ENCODE measurements at places on chromosomes 6 and 20. TPM values are rescaled to one million over a fixed set of nuclear protein-coding genes. Genes with fewer than 3 reads are reported as not detected.

THBD gene
- 0.26 TPM for total RNA-seq

SGK2 gene
- 0.90 TPM for total RNA-seq

C6orf58 gene
- not detected for total RNA-seq

CCN5 gene
- total RNA-seq: 15.2 TPM

BPIFB4 gene
- total RNA-seq: not detected

MLIP gene
- not detected for total RNA-seq

MYBL2 gene
- total RNA-seq: 138 TPM

PPIL4 gene
- 19.9 TPM for total RNA-seq

BTNL2 gene
- not detected for total RNA-seq

PPP1R18 gene
- 55.3 TPM for total RNA-seq

SPATA25 gene
- total RNA-seq: 1.8 TPM

LGSN gene
- not detected for total RNA-seq

PSORS1C1 gene
- total RNA-seq: 2.9 TPM

SLC52A3 gene
- 6.4 TPM for total RNA-seq

HIVEP1 gene
- total RNA-seq: 16.7 TPM

PACRG gene
- 0.59 TPM for total RNA-seq

SLC17A9 gene
- 0.28 TPM for total RNA-seq

PRRT1 gene
- 1.3 TPM for total RNA-seq

MANEA gene
- total RNA-seq: 20.1 TPM

DDX43 gene
- total RNA-seq: 24.9 TPM

DEFB115 gene
- not detected for total RNA-seq

HLA-DRB1 gene
- 1.1 TPM for total RNA-seq

KCNK16 gene
- not detected for total RNA-seq

CTCFL gene
- 0.05 TPM for total RNA-seq

TBXT gene
- not detected for total RNA-seq

GLP1R gene
- total RNA-seq: not detected

JAG1 gene
- total RNA-seq: 21.2 TPM

KCNQ2 gene
- 19.4 TPM for total RNA-seq

DEF6 gene
- total RNA-seq: 0.59 TPM

ZNF337 gene
- total RNA-seq: 9.1 TPM

Data from Panc1 (cell line).